AG04450 (cell line): ENCODE measurements at places on chromosomes 4 and X.

DNA sequence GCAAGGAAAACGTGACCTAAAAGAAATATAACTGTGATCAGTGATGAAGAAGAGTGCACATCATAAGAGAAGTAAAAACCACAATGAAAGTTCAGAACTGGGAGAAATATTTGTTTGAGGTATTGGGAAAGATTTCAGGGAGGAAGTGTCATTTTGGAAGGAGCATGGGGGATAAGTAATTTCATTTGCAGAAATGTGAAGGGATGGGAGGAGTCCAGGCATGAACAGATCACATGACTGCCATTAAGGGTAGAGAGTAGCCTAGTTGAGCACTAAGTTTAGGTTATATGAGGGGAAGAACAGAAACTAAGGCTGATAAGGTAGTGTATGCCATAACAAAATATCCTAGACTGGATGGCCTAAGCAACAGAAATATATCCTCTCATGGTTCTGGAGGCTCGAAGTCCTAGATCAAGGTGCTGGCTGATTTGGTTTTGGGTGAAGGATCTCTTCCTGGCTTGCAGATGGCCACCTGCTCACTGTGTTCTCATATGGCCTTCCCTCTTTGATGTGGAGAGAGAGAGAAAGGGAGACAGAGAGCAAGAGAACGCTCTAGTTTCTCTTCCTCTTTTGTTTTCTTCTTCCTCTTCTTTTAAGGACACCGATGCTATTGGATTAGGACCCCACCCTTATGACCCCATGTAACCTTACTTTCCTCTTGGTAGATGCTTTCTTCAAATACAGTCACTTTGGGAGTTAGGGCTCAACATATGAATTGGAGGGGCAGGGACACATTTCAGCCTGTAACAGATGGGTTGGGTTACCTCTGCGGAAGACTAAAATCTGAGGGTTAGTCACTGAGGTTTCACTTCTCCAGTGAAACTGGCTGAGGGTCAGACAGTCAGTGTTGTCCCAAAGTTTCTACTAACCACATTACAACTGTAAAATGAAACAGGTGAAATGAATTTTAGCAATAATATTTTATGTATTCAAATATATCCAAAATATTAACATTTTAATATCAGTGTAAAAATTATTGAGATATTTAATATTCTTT is 77.9 kb downstream of the EGF start:
- no peak for DNase-seq

DNA sequence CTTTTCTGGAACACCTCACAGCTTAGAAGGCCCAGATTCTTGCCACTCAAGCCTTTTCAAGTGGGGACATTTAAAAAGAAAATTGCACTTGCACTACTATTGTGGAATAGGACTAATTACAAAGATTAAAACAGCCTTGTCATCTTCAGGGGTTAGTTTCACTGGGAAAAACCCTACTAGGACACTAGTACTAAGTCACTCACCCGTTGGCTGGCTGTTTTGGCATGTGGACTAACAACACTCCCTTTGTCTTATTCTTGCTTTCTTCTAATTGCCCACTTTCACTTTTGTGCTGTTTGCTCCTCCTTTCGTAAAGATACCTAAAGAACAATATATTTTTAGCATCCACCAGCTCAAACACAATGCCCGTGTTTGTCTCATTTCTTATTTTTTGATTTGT is 200.9 kb upstream of the MID1 start:
- DNase-seq: no peak

- no peak for DNase-seq
These were observed 1525.7 kb upstream of the TENM3 start for GRCh38 chr4:180717451-180718033.

- no peak for DNase-seq
These were observed 410.9 kb downstream of the STIM2 start for GRCh38 chr4:27271555-27271954.

- no peak for DNase-seq
These were observed 1.5 kb upstream of the TLR7 start for GRCh38 chrX:12865359-12865758.
